ENCODE measurements at places on chromosomes 12 and 14.

DNA sequence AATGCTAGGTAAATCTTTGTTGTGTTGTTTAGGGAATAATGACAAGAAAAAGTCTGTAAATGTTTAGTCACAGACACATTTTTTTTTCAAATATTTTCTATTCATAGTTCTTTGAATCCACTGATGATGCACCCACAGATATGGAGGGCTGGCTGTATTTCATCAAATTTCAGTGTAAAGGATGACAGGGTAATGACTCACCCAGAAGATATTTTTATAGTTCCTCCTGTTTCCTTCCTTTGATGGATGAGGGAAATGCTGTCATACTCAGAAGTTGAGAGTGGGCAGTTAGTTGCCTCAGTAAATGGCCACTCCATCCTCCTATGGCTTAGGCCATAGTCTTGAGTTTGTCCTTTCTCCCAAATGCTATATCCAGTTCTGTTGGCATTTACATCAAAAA is 76.9 kb upstream of the REP15 start:
- H3K36me3 ChIP-seq = no peaks in the 10 kb centered on the region
- no peak for DNase-seq
- no peaks in the 10 kb centered on the region for H3K27me3 ChIP-seq
- no peaks in the 10 kb centered on the region for H3K4me1 ChIP-seq
- H3K27ac ChIP-seq = no peak overlapping the region
- H3K4me3 ChIP-seq = no peak overlapping the region

GRCh38 chr12:25801734-25802133 is 156.7 kb upstream of the RASSF8 start:
- no peak overlapping the region for H3K27ac ChIP-seq
- H3K4me1 ChIP-seq = no peaks in the 10 kb centered on the region
- H3K4me3 ChIP-seq = no peak overlapping the region

DNA sequence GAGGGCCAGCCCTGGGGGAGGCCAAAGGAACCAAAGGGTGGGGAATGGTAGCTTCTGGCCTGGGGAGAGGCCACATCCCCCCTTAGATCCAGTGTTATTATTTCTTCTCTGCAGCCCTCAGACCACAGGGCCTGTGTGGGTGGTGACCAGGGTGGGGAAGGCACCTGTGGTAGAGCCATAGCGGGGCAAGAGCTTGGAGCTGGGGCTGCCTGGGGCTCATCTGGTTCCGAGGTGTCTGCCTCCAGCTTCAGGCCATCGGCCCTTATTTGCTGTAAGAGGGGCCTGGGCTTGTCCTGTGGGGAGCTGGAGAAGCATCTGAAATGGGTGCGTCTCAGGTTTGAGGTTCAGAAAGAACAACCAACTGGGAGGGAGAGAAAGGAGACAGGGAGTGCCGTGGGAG is 2.1 kb upstream of the B3GNT4 start:
- no peak for DNase-seq
- H3K36me3 ChIP-seq = no peaks in the 10 kb centered on the region

DNA sequence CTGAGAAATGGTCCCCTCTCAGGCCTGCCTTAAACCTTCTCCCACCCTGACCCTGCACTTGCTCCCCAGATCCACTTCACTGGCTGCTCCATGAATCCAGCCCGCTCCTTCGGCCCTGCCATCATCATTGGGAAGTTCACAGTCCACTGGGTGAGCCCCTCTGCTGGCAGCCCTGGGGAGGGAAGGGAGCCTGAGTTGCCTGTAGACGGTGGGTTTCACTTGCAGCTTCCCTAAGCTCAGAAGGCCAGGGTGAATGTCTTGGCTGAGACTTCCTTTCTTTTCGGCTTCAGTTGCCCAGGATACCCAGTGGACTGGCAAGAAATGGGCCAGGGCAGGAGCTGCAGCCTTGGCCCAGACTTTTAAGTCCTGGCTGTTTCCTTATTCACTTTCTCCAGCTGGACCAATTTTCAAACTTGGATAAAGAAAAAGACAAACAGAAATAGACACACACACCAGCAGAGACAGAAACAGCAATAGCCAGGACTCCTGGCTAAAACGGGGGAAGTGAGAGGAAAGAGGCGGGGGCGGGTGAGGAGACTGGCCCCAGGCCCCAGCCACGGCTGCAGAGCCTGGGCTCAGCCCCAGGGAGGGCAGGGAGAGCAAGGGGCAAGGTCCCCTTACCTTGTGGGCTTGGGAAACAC is 2.0 kb downstream of the AQP6 start:
- no peak for DNase-seq
- no peaks in the 10 kb centered on the region for H3K27me3 ChIP-seq
- no peak overlapping the region for H3K4me3 ChIP-seq
- no peak overlapping the region for H3K27ac ChIP-seq
- H3K36me3 ChIP-seq = no peaks in the 10 kb centered on the region

GRCh38 chr12:89244536-89244935 is 107.8 kb downstream of the DUSP6 start:
- peak overlapping the region; percentile 3 for H3K4me3 ChIP-seq
- no peak for DNase-seq
- H3K27ac ChIP-seq = no peak overlapping the region
- H3K27me3 ChIP-seq = no peaks in the 10 kb centered on the region
- no peaks in the 10 kb centered on the region for H3K36me3 ChIP-seq

DNA sequence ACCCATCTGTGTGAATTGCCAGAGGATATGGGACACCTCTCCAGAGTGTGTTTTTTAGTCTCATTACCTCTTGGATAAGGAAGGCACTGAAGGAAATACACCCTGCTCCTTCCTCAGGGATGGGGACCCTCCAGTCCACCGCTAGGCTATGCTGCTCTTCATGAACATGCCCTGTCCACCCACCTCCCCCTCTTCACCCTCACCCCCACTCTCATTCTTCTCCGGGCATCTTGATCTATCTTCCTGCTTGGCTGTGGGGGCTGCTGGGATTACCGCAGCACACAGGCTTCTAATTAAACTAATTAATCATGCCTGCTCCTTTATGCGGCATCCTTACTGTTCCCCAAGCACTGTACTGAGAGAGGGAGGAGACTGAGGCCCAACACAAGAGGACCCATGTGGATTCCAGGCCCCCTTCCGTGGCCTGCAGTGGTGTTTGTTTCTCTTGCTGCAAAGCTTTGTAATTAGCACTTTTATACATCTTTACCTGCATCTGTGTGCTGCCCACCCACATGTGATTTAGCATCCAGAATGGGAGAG is 7.6 kb upstream of the PDE1B start:
- peaks cover 69% of the 10 kb centered on the region for H3K36me3 ChIP-seq
- DNase-seq = no peak
- no peaks in the 10 kb centered on the region for H3K27me3 ChIP-seq
- H3K4me3 ChIP-seq = no peak overlapping the region
- H3K4me1 ChIP-seq = no peaks in the 10 kb centered on the region
